ENCODE measurements at places on chromosomes 6 and 20.
A peak's percentile ranks its signal among the peaks of the same experiment; 100 is the strongest.

DNA sequence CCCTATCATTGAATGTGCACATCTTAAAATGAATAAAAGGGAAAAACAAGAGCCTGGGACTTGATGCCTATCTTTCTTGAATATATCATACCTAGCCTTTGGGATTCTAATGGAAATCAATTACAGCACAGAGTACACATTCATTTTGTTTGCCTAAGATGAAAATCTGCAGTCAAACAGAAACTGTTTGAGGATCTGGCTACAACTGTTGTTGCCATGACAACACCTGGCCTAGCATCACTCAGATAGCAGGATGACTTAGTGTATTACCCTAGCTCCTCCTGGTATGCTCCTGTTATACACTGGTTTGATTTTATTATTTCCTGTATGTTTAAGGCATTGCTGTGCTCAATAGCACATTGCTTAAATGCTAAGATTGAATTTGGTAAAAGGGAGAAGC, 71.5 kb upstream of the LAMP5 start:
- DNase-seq = no peak

DNA sequence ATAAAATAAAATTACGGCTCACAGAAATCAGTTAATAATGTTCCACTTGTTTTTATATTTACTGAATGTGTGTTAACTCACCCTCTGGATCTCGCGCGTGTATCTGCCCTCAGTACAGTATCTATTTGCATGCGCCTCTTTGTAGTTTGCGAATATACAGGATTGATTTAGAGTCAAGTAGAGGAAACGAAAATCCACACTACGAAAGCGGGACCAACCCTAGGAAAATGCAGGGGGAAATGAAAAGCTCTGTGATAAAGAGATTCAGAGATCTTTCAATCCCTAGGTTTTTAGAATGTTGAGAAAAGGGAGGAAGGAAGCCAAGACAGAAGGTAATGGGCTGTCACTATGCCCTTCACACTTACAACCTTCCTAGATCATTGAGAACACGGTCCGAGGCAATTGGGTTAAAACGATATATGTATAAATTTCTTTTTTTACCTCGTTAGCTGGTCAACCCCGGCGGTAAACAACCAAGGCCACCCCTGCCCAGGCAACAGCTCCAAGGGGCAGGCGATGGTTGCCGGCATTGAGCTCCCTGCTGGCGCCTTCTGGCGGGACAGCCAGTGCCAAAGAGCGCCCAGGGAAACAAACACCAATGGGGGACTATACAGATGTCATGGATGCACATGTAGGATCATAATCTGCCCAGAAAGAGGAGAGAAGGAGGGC, 792 bp upstream of the FUT9 start:
- peak; percentile 93 for DNase-seq

- DNase-seq = no peak
Measured at GRCh38 chr20:44187772-44188709, 1.1 kb upstream of the JPH2 start.

- DNase-seq = no peak
Measured at GRCh38 chr6:119760046-119760445, 410.5 kb upstream of the MAN1A1 start.

DNA sequence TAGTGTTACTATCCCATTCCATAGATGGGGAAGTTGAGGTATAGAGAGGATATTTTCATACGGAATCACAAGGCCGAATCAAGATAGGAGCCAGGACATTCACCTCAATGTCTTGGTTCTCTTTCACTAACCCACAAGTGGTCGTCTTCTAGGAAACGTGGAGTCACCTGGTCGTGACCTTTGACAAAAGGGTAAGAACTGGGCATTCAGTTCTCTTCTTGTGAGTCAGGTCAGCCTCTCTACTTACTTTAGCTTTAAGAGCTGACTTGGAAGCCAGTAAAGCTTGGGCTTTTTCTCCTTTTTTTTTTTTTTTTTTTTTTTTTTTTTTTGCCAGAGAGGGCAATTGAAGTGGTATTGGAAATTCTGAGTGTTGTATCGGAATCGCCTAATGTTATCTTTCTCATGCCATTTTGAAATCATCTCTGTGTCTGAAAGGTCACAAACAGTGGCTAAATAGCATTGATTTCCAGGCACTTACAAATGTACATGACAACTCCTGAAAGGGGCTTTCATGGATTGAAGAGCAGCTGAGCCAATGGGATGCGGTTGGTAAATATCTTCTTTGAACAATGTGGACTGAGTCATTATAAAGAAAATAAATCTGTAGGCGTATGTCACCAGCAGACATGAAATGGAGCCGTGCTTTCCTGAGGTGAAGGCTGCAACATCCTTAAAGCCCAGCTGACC, 356.9 kb downstream of the KIF16B start:
- no peak for DNase-seq

- DNase-seq = no peak
Measured at GRCh38 chr20:20261159-20261558, 106.7 kb upstream of the INSM1 start.

GRCh38 chr20:43894491-43894890, 20.2 kb upstream of the TOX2 start:
- DNase-seq = no peak

GRCh38 chr20:516799-517198, 26.8 kb downstream of the CSNK2A1 start:
- no peak for DNase-seq

DNA sequence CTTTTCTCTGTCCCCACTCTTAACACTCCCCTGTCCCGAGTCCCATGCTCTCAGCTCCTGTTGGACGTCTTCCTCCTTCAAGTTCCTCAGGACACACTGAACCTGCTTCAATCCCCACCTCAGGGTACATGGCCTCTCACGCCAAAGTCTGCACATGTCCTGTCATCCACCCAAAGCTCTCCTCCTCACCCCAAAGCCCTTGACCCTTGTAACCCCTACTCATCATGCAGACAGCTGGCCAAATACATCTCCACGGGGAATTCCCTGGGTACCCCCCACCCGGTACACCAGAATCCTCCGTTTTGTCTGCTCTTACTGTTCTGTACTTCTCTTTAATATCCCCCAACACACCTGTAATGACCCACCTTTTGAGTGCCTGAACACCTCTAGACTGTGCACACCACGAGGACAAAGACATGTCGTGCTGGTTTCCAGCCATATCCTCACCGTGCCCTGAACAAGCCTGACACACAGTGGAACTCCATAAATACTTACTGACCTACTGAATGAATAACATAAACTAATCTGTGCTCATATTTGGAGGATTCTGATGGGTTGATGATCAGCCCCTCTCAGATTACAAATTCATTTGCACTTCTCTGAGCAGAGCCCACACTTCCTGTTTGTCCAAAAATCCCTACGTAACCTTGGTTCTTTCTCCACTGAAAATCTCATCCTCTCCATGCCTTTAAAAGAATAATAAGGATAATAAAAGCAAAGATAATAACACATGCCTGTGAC, 66.8 kb upstream of the EYA2 start:
- DNase-seq = no peak

DNA sequence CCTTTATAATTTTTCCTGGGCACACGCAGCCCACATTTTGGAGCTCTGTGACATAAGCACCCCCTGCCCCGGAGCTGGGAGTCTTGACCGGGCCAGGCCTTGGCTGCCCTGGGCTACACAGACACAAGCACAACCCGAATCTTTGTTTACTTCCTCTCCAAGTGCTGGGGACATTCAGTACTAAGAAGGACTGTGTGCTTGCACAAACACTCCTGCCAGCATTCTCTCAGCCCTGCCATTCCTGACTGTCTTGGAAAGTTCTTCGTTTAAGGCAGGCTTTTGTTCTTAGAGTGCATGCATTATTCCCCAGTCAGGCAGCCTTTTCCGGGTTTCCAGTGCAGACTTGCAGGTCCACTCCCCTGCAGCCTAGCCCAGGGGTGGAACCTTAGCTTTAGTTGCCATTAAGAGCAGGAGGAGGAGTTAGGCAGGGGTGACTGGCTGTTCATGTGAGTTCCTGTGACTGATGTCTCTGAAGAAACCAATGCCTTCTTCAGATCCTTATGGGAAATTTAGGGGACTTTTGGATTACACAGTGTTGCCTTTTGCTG, 28.6 kb downstream of the FOXO3 start:
- DNase-seq = peak; percentile 32

DNA sequence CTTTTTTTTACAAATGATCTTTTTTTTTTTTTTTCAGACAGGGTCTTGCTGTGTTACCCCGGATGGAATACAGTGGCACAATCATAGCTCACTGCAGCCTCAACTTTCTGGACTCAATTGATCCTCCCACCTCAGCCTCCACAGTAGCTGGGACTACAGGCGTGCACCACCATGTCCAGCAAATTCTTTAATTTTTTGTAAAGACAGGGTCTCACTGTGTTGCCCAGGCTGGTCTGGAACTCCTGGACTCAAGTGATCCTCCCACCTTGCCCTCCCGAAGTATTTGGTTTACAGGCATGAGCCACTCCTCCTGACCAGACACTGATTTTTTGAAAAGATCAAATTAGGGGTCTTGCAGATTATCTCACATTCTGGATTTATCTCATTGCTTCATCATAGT, 11.0 kb upstream of the MYBL2 start:
- DNase-seq = no peak

DNA sequence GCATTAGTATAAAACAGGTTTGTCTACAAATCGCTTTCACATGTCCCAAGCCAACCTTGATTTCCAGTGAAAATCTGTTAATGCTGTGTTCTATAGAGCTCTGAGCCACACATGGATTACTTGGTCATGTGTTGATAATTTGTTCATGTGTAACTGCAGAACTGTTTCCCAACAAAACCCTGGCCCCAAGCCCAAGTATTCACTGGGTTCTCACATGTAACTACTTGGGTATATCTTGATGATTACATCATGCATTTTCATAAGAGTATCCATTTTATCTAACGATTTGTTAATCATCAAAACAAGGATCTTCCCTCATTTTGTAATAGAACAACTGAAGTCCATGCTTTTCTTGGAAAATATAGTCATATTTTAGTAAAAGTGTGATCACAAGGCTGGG, 657.6 kb downstream of the PRKN start:
- no peak for DNase-seq

- no peak for DNase-seq
Measured at GRCh38 chr6:112936504-112936903, 589.4 kb downstream of the RFPL4B start.

DNA sequence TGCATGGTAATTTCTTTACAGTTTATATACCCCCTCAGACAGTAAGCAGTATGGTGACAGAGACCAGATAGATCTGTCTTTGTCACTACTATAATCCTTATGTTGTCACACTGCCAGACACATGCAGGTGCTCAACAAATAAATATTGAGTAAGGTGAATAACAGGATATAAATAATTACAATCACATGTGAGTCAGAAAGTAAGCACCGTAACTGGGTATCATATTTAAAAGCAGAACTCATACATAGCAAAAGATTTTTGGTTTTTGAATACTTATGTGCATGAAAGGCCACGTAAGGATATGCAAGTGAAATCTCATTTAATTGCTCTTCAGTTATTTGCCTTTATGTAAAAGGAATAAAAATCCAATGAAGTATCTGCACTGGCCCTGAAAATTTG, 17.4 kb downstream of the CNBD2 start:
- no peak for DNase-seq

DNA sequence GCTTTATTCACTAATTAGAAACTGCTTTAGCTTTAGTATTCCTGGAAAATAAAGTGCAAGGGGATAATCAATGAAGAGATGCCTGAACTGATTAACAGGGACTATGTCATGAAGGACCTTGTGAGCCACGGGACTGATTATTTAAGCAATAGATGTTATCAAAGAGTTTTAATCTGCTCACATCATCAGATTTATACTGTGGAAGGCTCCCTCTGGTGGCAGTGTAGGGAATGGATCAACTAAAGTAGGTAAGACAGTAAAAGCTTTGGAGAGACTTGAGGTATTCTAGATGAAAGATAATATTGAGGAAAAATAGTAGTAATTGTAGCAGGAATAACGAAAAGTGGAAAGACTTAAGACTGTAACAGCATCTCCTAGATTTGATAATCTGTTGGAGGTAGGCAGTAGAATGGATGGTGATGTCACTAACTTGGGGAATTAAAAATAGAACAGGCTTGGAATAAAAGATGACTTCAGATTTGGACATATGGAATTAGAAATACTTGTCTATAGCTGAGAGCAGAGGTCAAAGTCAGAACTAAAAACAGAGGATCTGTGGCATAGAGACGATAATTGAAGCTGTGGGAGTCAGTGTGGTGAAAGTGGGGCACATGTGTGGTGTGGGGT, 80.3 kb upstream of the HTR1E start:
- no peak for DNase-seq

DNA sequence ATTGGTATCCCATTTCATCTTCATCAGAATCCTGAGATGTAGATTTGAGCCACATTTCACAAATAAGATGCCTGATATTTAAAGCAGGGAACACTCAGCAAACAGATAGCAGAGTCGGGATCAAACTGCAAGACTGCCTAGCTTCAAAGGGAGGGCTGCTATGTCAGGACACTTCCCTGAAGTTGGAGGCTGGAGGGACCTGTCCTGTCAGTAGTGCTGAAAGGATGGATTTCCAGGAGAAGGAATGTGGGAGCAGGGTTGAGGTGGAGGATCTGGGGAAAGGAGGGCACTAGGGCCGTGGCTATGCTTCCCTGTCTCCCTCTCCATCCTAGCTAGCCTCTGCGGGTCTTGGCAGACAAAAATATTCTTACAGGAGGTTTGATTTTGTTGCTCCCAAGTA, 32.2 kb downstream of the COX4I2 start:
- DNase-seq = no peak

DNA sequence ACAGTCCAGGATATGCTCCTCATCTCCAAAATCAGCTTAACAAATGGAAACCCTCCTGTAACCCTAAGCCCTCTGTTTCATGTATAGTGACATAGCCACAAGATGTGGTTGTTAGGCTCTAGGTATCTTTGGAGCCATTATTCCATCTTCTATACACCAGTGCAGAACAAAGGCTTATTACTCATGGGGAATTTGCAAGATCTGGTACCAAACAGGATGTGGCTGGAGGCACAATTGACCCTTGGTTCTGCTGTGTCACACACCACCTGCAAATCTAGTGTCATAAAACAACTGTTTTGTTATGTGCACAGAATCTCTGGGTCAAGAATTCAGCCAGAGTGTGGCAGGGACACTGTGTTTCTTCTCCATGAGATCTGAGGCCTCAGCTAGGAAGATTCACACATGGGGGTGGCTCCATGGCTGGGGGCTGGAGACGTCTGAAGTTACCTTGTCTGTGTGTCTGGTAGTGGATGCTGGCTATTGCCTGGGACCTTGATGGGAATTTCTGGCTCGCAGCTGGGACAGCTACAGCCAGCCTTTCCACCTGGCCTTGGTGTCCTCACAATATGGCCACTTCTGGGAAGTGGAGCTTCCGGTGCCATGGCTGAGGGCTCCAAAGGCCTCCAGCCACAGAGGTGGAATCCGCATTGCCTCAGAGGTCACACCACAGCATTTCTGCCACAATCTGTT, 369.9 kb downstream of the CDH26 start:
- no peak for DNase-seq

GRCh38 chr6:43977404-43978111, 149.7 kb downstream of the MRPL14 start:
- no peak for DNase-seq

DNA sequence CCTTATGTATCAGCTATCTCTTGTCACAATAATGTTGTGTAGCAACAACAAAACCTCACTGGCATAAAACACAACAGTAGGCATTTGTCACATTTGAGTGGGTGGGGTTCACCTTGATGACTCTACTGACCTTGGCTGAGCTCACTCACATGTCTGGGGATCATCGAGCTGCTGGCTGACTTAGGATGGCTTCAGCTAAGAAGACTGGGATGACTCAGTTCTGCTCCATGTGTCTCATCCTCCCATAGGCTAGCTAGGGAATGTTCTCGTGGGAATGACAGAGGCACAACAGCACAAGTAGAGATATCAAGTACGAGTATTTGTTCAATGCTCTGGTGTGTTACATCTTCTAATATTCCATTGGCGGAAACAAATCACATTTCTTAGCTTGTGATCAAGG, 167.9 kb downstream of the PLCB1 start:
- DNase-seq = no peak

- no peak for DNase-seq
Measured at GRCh38 chr6:24431045-24431451, 28.3 kb downstream of the MRS2 start.

All from C1 segment of cervical spinal cord (tissue), 14 donors.